NCI-H2081 treated with DMSO at 0.1 percent for 48 hours (cell line): ENCODE measurements at places on chromosomes 3 and 15.

GRCh38 chr3:168250415-168250861 is 154.7 kb upstream of the GOLIM4 start:
- no peak for DNase-seq

- DNase-seq = no peak
These were observed 91.9 kb downstream of the LRRC28 start for GRCh38 chr15:99343208-99343607.

DNA sequence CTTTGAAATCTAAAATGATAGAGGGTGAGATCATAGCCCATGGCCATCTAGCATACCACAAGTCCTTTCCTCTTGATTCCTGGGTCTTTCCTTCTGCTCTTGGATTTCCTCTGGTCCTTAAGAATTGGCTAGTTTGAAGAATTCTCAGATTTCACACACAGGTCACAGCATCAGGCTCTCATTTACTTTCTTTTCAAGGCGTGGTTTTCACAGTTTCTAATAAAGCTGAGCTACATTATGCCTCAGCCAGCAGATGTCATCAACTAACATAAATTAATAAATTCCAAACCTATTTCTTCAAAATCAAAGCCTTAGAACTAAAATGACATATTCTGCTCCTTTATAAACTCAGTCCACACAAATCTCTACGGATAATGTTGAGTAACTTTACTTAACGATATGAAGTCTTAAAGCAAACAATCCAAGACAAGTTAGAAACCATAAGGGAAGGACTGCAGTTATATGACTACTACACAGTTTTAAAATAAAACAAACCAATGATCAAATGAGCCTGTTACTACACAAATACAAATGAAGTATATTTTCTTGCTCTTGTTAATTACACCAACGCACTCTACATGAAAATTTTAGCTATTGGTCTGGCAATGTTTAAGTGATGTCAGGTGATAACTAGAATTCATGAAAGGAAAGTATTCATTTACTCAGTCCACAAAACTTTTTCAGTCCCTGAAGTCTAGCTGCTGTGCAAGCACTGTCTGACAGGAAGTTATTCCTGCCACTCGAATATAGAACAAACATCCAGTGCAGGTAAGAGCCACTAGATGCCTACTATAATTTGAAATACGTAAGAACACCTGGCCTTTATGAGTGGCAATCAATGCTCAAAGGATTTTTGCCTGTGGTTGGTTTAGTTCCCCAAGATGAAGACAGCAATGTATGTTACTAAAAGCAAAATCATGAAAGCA is 9.2 kb downstream of the CCDC14 start:
- peak; percentile 21 for DNase-seq

DNA sequence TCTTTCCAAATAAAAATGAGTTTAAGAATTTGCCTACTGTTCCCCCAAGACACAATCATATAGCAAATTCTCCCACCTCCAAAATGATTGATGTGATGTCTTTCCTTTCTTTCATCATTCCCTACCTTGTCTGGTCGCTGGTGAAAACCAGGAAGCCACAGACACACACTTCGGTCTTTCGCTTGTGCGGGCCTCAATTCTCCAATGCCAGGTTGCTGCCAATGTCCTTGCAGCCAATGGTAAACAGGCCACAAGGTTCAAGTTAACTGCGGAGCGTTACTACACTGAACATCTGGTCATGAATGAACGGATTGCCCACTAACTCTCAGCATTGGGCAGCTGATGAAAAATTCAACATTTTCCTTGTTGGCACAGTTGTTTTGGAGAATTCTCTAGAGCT is 192.2 kb downstream of the FOXP1 start:
- DNase-seq = no peak
